EH (cell line): ENCODE measurements at places on chromosomes 3 and 15.

GRCh38 chr3:154872074-154872473 is 208.0 kb upstream of the MME start:
- DNase-seq, result no peak

DNA sequence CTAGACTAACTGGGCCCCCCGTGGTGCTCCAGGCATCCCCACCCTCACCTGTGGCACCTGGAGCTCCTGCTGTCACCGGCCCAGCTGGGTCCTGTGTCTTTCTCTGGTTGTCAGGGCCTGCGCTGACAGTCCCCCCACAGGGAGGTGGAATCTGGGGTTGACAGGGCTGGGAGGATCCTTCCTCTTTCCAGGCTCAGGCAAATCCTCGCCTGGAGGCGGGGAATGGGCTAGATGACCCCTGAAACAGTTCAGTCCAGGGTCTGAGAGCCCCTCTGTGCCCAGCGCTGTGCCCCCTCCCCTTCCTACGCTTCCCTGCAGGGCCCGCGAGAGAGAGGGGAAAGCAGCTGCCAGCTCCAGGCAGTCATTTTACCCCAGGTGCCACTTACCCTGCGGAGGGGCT is 50.1 kb upstream of the MCF2L2 start:
- no peak for DNase-seq

DNA sequence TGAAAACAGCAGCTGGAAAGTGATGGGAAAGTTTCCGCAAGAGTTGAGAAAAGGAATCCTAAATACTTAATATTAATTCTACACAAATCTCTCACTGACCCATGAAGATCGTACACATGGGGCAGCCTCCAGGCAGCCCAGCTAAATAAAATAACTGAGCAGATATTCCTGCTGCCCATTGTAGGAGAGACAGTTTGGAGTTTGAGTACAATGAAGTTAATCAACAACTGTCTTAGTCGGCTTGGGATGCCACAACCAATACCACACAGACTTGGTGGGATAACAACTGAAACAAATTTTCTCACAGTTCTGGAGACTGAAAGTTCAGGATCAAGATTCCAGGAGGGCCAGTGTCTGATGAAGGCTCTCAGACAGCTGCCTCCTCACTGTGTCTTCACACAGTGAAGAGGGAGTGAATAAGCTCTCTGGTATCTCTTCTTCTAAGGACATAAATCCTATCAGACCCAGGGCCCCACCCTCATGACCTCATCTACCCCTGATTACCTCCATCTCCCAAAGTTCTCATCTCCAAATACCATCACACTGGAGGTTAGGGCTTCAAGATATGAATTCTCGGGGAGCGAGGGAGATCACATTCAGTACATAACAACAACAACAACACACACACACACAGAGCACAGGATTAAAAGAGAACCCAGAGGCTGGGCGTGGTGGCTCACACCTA is 9.7 kb downstream of the TRPM7 start:
- DNase-seq, result peak; percentile 90

GRCh38 chr3:140078343-140078742 is 143.4 kb downstream of the CLSTN2 start:
- DNase-seq, result no peak

DNA sequence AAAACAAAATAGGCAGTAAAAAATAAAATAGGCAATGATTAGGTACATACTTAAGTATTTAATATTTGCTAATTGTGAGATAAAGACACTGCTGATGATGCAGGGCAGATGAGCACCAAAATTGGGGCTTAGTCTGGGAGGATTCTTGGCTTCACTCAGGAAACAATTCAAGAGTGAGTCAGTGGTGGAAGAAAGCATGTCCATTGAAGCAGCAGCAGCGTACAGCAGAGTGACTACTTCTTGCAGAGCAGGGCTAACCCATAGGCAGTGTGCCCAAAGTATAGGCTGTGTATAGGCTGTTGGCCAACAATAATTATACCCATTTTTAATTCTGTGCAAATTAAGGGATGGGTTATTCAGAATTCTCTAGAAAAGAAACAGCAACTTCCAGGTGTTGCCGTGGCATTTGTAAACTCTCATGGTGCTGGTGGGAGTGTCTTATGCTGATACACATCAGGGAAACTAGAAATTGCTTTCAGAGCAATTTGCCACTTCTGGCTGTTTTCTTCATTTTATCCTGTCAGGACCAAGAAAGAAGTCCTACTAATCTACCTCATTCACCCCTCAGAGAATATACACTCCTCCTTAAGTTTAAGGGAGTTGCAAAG is 317.3 kb upstream of the NAALADL2 start:
- DNase-seq, result peak; percentile 75

GRCh38 chr15:83650831-83651230 is 3.1 kb upstream of the ADAMTSL3 start:
- no peak for DNase-seq

- DNase-seq, result peak; percentile 74
Observed at GRCh38 chr15:90561344-90562244, 31.9 kb downstream of the CRTC3 start.

DNA sequence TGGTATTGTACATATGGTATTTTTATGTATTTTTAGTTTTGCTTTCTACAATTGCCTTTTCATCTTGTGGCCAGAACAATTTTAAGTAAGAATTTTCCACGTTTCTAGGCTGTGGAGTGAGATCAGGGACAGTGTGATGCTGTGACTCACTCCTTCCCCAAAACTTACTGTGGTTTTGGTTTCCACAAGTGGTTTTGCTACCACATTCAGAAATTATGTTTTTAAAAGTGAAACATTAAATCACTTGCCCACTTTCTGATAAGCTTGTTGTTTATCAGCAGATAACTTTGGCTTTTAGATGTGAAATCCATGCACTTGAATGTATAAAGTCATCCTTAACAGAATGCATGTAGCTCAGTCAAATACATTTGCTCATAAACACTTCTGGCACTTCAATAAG is 192.2 kb upstream of the THRB start:
- peak; percentile 38 for DNase-seq

- DNase-seq, result no peak
Observed at GRCh38 chr15:50815958-50816590, 50.6 kb upstream of the SPPL2A start.

DNA sequence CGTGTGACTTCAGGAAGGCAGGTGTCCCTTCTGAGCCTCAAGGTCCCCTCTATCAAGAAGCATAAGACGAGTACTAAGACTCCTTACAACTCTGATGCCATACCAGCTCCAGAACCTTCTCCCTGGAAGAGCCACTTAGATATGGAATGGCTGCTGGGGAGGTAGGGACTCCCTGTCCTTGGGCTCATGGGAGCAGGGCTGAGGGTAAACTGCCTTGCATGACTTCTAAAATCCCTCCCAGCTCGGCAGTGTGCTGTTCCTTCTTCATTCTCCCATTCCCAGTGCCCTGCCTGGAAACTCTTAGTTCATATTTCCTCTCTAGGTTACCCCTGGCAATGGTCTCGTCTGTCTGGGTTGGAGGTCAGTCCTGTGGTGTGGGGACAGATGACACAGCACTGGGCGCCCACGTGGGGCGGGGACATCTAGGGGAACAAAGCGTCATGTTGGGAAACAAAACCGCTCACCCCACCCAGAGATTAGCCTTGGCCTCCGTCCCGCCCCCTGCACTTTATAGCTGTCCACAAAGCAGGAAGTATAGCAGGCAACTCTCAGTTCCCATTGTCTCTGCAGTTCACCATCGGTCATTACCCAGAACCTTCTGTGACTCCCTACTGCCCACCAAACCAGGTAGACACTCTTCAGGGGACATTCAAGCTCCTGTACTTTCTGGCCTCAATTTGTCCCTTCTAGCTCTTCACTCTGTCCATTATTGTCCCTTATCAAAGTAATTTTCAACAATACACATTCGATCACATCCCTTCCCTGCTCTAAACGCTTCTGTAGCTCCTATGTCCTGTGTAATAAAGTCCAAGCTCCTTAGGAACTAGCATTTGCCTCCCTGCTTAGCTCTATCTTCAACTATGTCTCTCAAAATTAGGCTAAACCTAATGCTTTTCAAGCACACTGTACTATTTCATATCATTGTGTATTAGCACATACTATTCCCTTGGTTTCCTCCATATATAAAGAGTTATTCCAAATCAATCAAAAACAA is 73.8 kb downstream of the IQSEC1 start:
- no peak for DNase-seq

GRCh38 chr3:25297667-25298585 is 130.1 kb upstream of the RARB start:
- DNase-seq, result peak; percentile 49

- DNase-seq, result no peak
Observed at GRCh38 chr3:152857082-152857481, 22.2 kb downstream of the P2RY1 start.

- DNase-seq, result no peak
Observed at GRCh38 chr3:80232760-80233159, 465.0 kb upstream of the ROBO1 start.

- peak; percentile 75 for DNase-seq
Observed at GRCh38 chr3:109532257-109533216, 195.2 kb upstream of the DPPA4 start.

DNA sequence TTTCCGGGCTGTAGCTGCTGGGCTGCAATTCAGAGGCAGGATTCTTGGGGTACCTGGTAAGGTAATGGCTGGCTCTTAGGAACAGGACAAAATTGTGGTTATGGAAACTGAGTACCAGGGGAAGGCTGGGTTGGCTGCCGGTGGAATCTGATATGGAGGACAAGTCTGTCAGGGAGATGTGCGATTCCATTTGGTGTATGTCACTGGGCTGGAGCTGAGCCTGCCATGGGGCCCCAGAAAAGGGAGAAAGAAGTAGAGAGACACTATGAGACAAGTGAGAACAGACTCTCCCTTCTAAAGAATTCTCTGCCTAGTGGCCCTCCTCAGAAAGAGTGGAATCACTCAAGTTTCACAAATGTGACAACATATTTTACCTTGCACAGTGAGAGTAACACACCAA is 368.2 kb upstream of the ROPN1 start:
- peak; percentile 7 for DNase-seq

GRCh38 chr3:44762170-44762677 is 630 bp downstream of the KIF15 start:
- peak; percentile 21 for DNase-seq

DNA sequence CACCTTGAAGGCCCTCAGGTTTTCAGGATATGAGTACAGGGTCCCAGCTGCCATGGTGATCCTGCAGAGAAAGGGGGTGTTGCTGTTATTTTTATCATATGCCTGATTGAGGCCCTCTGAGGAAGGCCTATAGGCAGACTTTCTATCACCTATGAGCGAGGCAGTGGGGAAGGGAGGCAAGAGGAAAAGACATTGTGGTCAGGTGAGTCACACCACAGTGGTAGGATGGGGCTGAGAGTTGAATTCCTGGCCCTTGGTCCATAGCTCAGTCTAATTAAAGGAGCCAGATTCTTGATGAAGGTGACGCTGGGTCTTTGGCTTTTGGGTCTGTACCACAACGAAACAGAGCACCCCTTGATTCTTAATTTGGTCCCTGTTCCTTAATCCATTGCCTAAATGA is 72.7 kb downstream of the ZNF621 start:
- DNase-seq, result no peak

- no peak for DNase-seq
Observed at GRCh38 chr3:140166861-140167599, 232.0 kb downstream of the CLSTN2 start.

- no peak for DNase-seq
Observed at GRCh38 chr15:56454836-56455235, 10.1 kb downstream of the MNS1 start.

DNA sequence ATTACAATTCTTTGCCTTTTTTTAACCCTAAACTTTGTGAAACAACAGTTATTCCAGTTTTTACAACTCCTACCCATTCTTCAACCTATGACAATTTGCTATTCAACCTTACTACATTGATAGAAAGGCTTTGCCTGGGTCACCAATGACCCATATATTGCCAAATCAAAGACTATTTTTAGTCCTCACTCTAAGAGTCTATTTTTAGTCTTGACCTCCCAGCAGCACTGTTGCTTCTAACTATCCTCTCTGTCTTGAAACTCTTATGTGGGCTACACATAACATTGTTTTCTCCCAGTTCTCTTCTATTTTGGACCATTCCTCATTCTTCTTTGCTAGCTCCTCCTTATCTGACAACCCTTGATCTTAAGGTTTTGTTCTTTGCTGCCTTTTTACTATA is 71.4 kb downstream of the C3orf80 start:
- peak; percentile 58 for DNase-seq

- no peak for DNase-seq
Observed at GRCh38 chr3:138848696-138849095, 14.0 kb upstream of the PIK3CB start.

DNA sequence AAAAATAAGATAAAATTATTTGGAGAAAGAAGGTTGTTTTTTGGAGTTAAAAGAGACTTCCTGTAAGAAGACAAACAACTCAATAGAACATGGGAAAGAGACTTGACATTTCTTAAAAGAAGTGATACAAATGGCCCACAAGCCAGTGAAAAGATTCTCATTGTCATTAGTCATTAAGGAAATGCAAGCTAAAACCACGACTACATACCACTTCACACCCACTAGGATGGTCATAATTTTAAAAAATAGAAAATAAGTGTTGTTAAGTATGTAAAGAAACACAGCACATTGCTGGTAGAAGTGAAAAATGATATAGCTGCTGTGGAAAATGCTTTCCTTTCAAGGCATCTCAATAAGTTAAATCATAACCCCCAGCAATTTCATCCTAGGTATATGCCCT is 44.4 kb upstream of the GK5 start:
- no peak for DNase-seq

- peak; percentile 92 for DNase-seq
Observed at GRCh38 chr3:32143849-32144757, 37.7 kb downstream of the GPD1L start.

DNA sequence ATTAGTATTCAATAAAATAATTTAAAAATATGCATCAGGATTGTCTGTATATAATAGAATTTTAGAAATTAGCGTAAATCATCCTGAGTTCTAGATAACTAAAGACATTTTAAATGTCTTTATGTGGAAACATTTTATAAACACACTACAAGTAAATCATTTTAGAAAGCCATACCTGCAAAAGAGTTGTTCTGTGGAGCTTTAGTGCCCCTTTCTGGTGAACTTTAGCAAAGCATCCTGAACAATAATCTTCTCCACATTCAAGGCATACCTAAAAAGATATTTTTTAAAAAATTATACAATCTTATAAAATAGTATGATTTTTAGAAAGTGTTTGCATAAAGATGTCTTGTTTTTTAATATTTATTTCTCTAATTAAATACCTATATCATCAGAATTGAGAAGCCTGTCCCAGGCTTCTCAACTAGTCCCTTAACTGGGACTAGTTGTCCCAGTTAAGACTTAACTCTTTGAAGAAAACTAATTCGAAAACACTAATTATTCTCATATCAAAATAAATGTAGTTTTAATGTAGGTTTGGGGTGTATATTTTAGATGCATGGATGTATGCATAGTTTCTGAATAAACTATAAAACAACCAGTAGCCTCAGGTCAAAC is 29.7 kb downstream of the ZBBX start:
- no peak for DNase-seq

DNA sequence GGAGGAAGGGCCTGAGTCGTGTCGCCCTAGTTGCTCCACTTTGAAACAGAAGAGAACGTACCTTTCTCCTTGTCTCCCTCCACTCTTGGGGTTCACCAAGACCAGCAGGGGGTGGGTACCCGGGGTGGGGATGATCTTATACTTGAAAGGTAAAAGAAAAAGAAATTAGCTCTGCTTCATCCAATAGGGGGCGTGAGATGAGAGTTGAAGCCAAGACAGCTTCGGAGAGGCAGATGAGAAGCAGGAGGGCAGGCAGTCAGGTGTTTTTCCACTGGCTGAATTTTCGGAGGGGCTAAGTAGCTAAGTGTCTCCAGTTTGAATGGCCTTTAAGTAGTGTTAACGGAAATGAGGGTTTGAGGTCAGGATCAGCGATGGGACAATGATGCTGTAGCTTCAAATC is 100.4 kb downstream of the DGKG start:
- DNase-seq, result no peak

- no peak for DNase-seq
Observed at GRCh38 chr3:55044486-55044885, 116.6 kb upstream of the LRTM1 start.
